ENCODE measurements at places on chromosomes 12 and 14. TPM values are rescaled to one million over a fixed set of nuclear protein-coding genes. Genes with fewer than 3 reads are reported as not detected.

GPX2 gene
- not detected for total RNA-seq

FBXO33 gene
- 12.8 TPM for total RNA-seq

SERPINA10 gene
- not detected for total RNA-seq

KCNJ8 gene
- total RNA-seq: 12.8 TPM

POTEG gene
- total RNA-seq: not detected

TAS2R20 gene
- total RNA-seq: 1.3 TPM

CLEC4C gene
- total RNA-seq: not detected

DEPDC4 gene
- 2.0 TPM for total RNA-seq

POTEM gene
- total RNA-seq: not detected

GRCh38 chr12:62844915-62845314 is 90.0 kb downstream of the PPM1H start:
- DNase-seq: no peak
- H3K27me3 ChIP-seq: no peaks in the 10 kb centered on the region
- no peaks in the 10 kb centered on the region for H3K36me3 ChIP-seq
- peaks cover 10% of the 10 kb centered on the region for H3K4me1 ChIP-seq

DNA sequence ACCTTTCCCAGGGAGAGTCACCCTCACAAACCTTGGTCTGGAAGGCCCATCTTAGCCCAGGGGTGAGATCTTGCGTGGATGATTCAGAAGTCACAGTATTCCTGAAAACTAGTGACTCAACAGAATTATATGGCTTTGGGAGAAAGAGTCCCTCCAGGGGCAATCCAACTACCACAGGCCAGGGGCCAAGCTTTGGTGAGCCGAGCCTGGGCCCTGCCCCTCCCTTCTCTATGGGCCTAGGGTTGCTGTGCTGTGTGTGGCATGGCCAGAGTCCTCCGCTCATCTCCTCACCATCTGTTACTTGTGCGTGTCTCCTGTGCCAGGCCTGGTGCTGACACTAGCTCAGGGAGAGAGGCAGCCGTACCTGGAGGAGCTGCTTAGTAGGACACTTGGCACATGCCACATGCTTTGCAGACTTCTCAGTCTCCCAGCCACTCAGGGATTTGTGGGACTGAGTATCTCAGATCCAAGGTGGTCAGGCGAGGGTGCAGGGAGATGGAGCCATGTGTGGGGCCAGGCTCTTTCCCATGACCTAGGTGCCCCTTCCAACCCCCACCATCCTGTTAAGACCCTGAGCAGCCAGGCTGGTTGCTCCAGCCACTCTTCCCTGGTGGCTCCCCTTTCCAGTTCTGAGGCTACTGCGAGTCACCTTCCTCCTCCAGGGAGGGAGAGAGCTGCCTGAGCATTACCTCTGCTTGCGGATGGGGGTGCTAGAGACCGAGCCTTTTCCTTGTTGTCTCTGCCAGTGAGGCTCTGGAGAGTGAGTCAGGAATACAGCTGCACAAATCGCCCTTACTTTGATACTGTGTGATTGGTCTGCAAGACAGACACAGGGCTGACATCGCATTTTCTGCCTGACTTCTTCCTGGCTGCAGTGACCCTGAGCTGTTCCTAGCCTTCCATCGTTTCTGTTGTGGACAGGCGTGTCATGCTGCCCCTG is 94.1 kb downstream of the SLC25A47 start:
- no peak overlapping the region for H3K4me3 ChIP-seq
- DNase-seq: no peak
- no peaks in the 10 kb centered on the region for H3K36me3 ChIP-seq
- H3K27ac ChIP-seq: no peak overlapping the region
- H3K4me1 ChIP-seq: peaks cover 8% of the 10 kb centered on the region

GRCh38 chr12:100936661-100937060 is 142.1 kb downstream of the ANO4 start:
- H3K27me3 ChIP-seq: no peaks in the 10 kb centered on the region
- H3K36me3 ChIP-seq: no peaks in the 10 kb centered on the region
- no peak overlapping the region for H3K27ac ChIP-seq

GRCh38 chr14:50082308-50082742 is 34.0 kb downstream of the VCPKMT start:
- DNase-seq: no peak
- no peaks in the 10 kb centered on the region for H3K36me3 ChIP-seq
- no peaks in the 10 kb centered on the region for H3K27me3 ChIP-seq
- peaks cover 11% of the 10 kb centered on the region for H3K4me1 ChIP-seq
- H3K27ac ChIP-seq: peak overlapping the region; percentile 62

DNA sequence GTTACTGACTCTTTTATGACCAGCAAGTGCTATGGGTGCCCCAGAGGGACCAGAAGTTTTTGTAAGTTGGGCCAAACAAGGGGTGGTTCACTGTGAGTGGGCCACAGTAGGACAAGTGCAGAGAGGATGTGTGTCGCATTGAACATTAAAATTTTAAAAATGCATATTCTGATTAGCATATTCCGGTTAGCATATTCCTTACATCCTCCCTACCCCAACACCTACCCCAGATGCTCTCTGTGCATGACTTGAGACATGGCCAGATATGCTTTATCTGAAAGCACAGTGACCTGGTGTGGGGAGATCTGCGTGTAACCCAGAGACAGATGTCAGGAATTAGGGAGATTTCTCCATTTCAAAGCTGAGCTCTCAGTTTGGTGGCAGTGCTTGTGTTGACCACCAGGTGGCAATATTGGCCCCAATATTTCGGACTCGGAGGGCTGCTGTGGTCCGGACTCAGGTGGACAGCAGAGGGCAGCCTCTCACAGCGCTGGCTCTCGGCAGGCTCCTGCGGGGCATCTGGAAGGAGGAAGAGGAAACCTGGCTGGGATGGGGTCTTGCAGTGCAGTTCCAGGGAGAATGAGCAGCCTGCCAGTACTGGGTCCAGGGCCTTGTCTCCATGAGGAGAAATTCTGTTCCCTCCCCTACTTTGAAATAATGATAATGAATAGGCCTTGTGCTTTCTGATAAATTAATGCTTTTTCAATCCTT is 1.6 kb upstream of the CEBPE start:
- H3K4me3 ChIP-seq: no peak overlapping the region
- peak; percentile 92 for DNase-seq
- no peaks in the 10 kb centered on the region for H3K27me3 ChIP-seq
- peak overlapping the region; percentile 68 for H3K27ac ChIP-seq

DNA sequence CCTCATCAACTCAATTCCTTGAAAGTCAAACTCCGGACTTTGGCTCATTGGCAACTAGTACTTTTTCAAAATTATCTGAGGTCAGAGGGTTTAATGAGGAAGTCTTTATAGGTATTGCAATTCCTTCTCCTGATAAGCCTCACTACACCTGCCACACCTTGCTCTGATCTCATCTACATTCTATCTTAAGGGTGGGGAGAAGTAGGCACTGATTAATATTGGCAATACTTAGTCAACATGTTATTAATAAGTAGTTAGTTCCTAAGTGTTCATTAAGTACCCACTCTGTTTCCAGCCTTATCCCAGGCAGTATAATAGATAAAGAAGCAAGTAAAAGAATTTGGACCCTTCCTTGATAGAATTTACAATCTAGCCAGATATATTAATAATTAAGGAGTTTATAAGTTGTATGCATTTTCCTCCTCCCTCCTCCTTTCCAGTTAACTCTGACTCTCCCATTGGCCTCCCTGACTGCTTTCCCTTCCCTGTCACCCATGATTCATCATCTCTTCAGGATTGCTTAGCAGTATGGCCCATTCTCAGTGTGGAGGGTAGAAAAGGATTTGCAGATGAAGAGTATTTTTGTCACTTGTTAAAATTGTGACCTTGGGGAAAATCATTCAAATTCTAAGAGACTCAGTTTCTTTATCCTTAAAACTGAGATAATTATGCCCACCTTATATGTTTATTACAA is 231.0 kb upstream of the ATP2B1 start:
- H3K4me3 ChIP-seq: no peak overlapping the region
- H3K36me3 ChIP-seq: no peaks in the 10 kb centered on the region
- H3K27ac ChIP-seq: no peak overlapping the region
- no peak for DNase-seq
- no peaks in the 10 kb centered on the region for H3K27me3 ChIP-seq

- no peaks in the 10 kb centered on the region for H3K4me1 ChIP-seq
- H3K4me3 ChIP-seq: no peak overlapping the region
- no peak for DNase-seq
These were observed 68.9 kb downstream of the KDM2B start for GRCh38 chr12:121511916-121512315.

DNA sequence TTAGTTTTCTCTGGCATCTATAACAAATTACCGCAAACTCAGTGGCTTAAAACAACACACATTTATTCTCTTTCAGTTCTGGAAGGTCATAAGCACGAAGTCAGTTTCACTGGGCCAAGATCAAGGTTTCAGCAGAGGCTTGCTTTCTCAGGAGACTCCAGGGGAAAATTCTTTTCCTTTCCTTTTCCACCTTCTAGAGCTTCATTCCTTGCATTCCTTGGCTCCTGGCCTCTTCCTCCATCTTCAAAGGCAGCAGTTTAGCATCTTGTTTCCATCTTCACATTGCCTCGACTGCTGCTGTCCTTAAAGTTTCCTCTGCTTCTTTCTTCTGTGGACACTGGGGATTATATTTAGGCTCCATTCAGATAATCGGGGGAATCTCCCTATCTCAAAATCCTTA is 106.1 kb downstream of the PDE3A start:
- H3K4me3 ChIP-seq: no peak overlapping the region
- H3K4me1 ChIP-seq: no peaks in the 10 kb centered on the region
- no peak overlapping the region for H3K27ac ChIP-seq
- no peaks in the 10 kb centered on the region for H3K27me3 ChIP-seq
- no peak for DNase-seq

- H3K4me1 ChIP-seq: no peaks in the 10 kb centered on the region
- no peaks in the 10 kb centered on the region for H3K36me3 ChIP-seq
- DNase-seq: no peak
- H3K27me3 ChIP-seq: no peaks in the 10 kb centered on the region
These were observed 527.3 kb upstream of the CCDC196 start for GRCh38 chr14:65958664-65959562.

DNA sequence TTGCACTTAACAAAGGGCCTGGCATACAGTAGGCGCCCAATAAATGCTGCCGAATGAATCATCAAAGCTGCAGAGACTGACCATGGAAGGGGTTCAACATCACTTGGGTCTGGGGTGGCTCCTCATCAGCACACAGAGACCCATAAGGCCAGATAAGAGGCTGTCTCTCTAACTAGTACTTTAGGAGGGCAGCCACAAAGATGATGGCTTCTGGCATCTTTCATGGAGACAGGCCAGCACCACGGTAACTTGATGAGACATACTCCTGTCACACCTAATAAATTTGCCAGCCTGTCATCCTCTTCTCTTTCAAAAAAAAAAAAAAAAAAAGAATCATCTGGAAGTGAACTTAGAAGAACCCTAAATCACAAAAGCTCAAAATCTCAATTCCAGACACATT is 3.4 kb downstream of the PRIMA1 start:
- H3K27me3 ChIP-seq: peaks cover 26% of the 10 kb centered on the region
- no peak for DNase-seq
- no peaks in the 10 kb centered on the region for H3K4me1 ChIP-seq
- no peak overlapping the region for H3K27ac ChIP-seq
- no peak overlapping the region for H3K4me3 ChIP-seq
- H3K36me3 ChIP-seq: no peaks in the 10 kb centered on the region

DNA sequence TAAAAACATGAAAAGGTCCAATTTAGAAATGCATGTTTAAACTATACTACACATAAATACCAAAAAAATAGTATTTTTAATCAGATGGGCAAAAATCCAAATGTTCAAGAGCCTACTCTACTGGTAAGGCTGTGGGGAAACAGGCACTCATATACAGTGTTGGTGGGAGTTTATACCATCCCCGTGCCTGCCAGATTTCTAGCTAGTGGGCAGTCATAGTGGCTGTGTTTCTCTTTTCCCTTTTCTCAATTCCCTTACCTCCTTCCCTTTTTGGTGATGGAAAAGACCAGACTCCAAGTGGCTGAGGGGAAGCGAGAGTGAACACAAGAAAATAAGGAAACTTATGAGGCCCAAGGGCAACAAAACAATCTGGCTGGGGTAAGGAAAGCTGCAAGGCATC is 14.7 kb downstream of the ZNF641 start:
- H3K4me3 ChIP-seq: no peak overlapping the region
- no peaks in the 10 kb centered on the region for H3K27me3 ChIP-seq
- H3K27ac ChIP-seq: no peak overlapping the region
- no peaks in the 10 kb centered on the region for H3K36me3 ChIP-seq
- H3K4me1 ChIP-seq: peaks cover 12% of the 10 kb centered on the region

- peak overlapping the region; percentile 28 for H3K4me3 ChIP-seq
- no peak overlapping the region for H3K27ac ChIP-seq
- no peaks in the 10 kb centered on the region for H3K36me3 ChIP-seq
- no peaks in the 10 kb centered on the region for H3K4me1 ChIP-seq
- no peak for DNase-seq
- H3K27me3 ChIP-seq: peaks cover 37% of the 10 kb centered on the region
These were observed 18.0 kb downstream of the FOXN4 start for GRCh38 chr12:109291117-109291516.

DNA sequence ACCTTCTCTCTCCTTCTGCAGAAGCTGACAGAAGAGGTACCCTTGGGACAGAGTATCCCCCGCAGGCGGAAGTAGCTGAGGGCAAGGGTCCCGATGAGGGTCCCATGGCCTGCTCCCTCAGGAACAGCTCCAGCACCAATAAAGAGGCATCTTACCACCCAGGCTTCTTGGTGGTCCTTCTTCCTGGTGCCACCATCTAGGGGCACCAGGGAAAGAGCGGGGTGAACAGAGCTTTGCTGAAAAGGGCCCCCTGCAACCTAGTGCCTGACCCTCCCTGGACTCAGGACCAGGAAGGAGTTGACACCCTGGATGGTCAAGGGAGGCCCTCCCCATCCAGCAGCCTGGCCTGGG is 591 bp upstream of the IRF9 start:
- H3K4me1 ChIP-seq: peaks cover 31% of the 10 kb centered on the region
- H3K36me3 ChIP-seq: peaks cover 81% of the 10 kb centered on the region
- H3K4me3 ChIP-seq: no peak overlapping the region
- no peak for DNase-seq
- H3K27ac ChIP-seq: peak overlapping the region; percentile 97

- H3K36me3 ChIP-seq: no peaks in the 10 kb centered on the region
- H3K27ac ChIP-seq: no peak overlapping the region
- no peak for DNase-seq
- H3K27me3 ChIP-seq: no peaks in the 10 kb centered on the region
- no peak overlapping the region for H3K4me3 ChIP-seq
These were observed 8.1 kb downstream of the GLT1D1 start for GRCh38 chr12:128861226-128862016.

- no peak overlapping the region for H3K4me3 ChIP-seq
- H3K36me3 ChIP-seq: no peaks in the 10 kb centered on the region
- no peaks in the 10 kb centered on the region for H3K4me1 ChIP-seq
- no peak for DNase-seq
- no peak overlapping the region for H3K27ac ChIP-seq
These were observed 94.0 kb downstream of the SRRM4 start for GRCh38 chr12:119075222-119075787.

GRCh38 chr14:24944800-24945199 is 105.1 kb downstream of the STXBP6 start:
- no peak for DNase-seq
- H3K36me3 ChIP-seq: no peaks in the 10 kb centered on the region
- H3K4me1 ChIP-seq: no peaks in the 10 kb centered on the region
- no peak overlapping the region for H3K27ac ChIP-seq
- H3K4me3 ChIP-seq: no peak overlapping the region
